ENCODE measurements at places on chromosomes 6 and 20.

DNA sequence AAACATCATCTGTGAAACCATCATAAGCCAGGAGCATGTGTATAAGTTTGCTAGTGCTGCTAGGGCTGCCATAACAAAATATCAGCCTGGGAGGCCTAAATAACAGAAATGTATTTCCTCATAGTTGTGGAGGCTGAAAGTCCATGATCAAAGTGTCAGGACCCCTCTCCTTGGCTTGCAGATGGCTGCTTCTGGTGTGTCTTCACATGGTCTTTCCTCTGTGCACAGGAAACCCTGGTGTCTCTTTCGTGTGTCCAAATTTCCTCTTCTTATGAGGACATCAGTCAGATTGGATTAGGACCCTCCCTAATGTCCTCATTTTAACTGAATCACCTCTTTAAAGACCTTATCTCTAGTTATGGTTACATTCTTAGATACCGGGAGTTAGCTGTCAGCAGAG, 6.2 kb upstream of the CITED2 start:
- DNase-seq, result no peak

- DNase-seq, result no peak
Observed at GRCh38 chr6:46312654-46313053, 141.9 kb upstream of the ENPP5 start.

DNA sequence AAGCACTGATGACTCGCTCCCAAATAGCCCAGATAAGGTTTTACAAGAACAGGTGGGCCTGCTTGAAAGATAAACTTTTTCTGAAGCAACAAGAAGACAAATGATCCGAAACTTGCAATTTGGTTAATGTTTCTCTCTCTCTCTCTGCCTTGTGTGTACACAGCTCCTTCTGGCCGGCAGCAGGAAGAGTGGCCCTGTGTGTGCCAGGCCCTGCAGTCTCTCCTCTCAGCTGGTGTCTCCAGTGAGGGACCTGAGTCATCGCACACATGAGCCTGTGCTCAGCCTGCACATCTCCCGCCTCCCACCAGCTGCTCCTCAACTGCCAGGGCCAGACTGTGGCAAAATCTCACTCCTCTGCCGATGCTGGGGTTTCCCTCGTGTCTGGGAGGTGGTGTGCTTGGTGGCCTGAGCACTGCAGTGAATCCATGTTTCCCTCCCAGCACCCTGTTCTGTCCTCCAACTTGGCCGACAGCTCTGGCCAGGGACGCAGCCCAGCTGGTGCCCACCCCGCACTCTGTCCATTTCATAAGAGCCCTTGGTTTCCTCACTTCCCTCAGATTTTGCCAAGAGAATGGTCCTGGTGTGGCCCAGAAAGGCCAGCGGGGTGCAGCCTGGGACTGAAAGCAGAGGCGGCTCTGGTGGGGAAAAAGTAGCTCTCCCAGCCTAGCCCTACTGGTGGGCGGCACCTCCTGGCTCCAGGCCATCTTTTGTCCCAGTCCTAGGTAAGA, 49.4 kb downstream of the ERMARD start:
- peak; percentile 93 for DNase-seq

- no peak for DNase-seq
Observed at GRCh38 chr20:210809-211502, 16.1 kb upstream of the DEFB129 start.

GRCh38 chr6:120938164-120938875, 396.0 kb downstream of the TBC1D32 start:
- peak; percentile 5 for DNase-seq

- DNase-seq, result peak; percentile 89
Observed at GRCh38 chr6:125780540-125781313, 10.0 kb upstream of the NCOA7 start.
